ENCODE measurements at places on chromosomes 5 and 9.

- DNase-seq = no peak
- H3K4me1 ChIP-seq = peaks cover 26% of the 10 kb centered on the region
- H3K36me3 ChIP-seq = no peaks in the 10 kb centered on the region
Observed at GRCh38 chr5:132457371-132458225, 33.0 kb downstream of the IRF1 start.

- no peak overlapping the region for H3K4me3 ChIP-seq
- no peak overlapping the region for H3K27ac ChIP-seq
- peaks cover 37% of the 10 kb centered on the region for H3K4me1 ChIP-seq
- no peak for DNase-seq
- no peaks in the 10 kb centered on the region for H3K27me3 ChIP-seq
Observed at GRCh38 chr9:134367791-134368490, 41.7 kb downstream of the RXRA start.

DNA sequence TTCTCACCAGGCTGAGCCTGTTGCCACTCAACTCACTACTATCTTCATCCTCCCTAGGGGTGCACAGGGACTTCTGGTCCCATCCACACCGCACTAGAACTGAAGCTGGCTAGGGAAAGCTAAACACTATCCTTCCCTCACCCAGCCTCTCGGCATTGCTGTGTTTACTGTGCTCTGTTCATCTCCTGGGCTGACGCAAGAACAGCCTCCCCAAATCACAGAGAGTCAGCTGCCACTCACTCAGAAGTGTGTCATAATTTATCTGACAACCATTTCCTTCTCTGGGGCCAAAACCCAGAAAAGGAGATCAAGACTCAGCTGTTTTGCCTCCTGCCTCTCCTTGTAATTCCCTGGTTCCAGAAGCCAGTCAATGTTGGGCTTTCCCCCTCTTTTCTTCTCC lies 92.8 kb downstream of the ARHGEF28 start:
- no peaks in the 10 kb centered on the region for H3K36me3 ChIP-seq
- H3K4me3 ChIP-seq = no peak overlapping the region
- no peak overlapping the region for H3K27ac ChIP-seq
- no peaks in the 10 kb centered on the region for H3K27me3 ChIP-seq
- no peak for DNase-seq
- no peaks in the 10 kb centered on the region for H3K4me1 ChIP-seq

GRCh38 chr5:82676661-82677060 lies 398.5 kb upstream of the RPS23 start:
- no peaks in the 10 kb centered on the region for H3K36me3 ChIP-seq
- H3K4me1 ChIP-seq = no peaks in the 10 kb centered on the region
- H3K27me3 ChIP-seq = no peaks in the 10 kb centered on the region
- no peak overlapping the region for H3K4me3 ChIP-seq

DNA sequence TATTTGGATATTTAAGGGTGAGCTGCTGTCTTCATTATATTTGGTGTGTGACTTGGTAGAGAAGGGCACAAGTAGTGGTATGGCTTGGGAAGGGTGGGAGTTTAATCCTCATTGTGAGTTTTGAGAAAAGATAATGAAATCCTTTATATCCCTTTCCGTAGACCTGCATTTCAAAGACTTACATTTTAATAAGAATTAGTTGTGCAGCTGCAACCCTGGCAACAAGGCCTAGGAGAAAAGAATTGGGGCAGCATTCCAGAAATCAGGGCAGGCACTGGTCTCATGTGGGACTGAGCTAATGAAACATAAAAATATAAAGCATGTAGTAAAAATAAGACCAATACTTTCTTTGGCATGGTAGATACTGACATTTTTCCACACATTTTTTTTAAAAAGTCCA lies 60.5 kb downstream of the CDC42SE2 start:
- H3K4me1 ChIP-seq = peaks cover 21% of the 10 kb centered on the region
- no peak for DNase-seq
- no peak overlapping the region for H3K4me3 ChIP-seq
- no peak overlapping the region for H3K27ac ChIP-seq
- no peaks in the 10 kb centered on the region for H3K36me3 ChIP-seq

DNA sequence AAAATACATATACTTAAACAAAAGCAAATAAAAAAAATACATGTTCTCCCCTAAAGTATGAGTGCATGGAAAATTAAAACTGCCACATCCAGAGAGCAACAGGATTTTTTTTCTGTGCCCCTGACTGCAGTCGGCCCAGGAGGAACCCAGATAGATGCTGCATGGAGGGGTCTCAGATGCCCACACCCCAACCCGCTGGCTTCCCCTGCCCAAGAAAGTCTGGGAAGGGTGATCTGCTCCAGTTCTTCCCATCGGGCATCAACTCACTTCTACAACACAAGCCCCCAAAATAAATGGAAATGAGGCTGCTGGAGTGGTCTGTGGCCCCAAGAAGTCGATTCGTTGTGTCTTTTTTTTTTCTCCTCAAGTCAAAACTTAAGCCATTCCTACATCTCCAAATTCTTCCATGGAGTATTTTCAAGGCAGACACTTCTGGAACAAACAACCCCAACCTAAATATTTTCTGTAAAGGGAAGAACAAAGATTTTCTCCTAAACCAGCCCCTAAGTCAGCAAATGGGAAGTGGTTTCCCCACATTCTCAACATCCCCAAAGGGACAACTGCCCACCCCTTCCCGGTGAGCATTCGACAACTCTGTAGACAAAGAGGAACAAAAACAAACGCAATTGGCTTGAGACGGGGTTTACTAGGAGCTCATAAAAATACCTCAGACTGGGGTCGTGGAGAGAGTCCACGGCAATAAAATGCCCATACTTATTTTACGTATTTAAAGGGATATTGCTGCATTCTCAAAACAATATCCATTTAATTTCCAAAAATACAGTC lies 46.7 kb downstream of the ROR2 start:
- H3K36me3 ChIP-seq = no peaks in the 10 kb centered on the region
- no peak overlapping the region for H3K27ac ChIP-seq
- no peak for DNase-seq
- H3K4me3 ChIP-seq = no peak overlapping the region

- no peaks in the 10 kb centered on the region for H3K36me3 ChIP-seq
- peak; percentile 76 for DNase-seq
- no peak overlapping the region for H3K4me3 ChIP-seq
- peaks cover 66% of the 10 kb centered on the region for H3K4me1 ChIP-seq
Observed at GRCh38 chr5:57698802-57699201, 216.2 kb upstream of the ACTBL2 start.

DNA sequence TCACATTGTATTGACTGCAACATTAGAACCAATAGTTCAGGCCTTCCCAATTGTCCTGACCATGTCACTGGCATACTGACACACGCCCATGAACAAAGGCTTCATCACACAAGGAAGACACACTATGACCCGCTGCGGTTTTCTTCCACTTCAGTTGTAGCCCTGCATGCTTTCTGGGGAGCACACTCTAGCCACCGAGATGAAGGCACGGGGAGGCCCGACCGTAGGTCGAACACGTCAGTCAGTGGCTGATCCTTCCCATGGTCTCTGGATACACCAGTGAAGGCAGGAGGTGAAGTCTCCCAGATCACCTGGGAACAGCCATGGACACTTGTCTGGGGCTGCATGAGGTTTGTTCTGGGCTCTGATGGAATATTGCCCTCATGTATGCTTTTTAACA lies 224.7 kb downstream of the FSTL4 start:
- H3K4me1 ChIP-seq = no peaks in the 10 kb centered on the region
- H3K27ac ChIP-seq = no peak overlapping the region

GRCh38 chr9:75175395-75175794 lies 87.1 kb downstream of the OSTF1 start:
- no peaks in the 10 kb centered on the region for H3K27me3 ChIP-seq
- no peaks in the 10 kb centered on the region for H3K36me3 ChIP-seq
- no peak for DNase-seq
- H3K4me3 ChIP-seq = no peak overlapping the region
- no peak overlapping the region for H3K27ac ChIP-seq

DNA sequence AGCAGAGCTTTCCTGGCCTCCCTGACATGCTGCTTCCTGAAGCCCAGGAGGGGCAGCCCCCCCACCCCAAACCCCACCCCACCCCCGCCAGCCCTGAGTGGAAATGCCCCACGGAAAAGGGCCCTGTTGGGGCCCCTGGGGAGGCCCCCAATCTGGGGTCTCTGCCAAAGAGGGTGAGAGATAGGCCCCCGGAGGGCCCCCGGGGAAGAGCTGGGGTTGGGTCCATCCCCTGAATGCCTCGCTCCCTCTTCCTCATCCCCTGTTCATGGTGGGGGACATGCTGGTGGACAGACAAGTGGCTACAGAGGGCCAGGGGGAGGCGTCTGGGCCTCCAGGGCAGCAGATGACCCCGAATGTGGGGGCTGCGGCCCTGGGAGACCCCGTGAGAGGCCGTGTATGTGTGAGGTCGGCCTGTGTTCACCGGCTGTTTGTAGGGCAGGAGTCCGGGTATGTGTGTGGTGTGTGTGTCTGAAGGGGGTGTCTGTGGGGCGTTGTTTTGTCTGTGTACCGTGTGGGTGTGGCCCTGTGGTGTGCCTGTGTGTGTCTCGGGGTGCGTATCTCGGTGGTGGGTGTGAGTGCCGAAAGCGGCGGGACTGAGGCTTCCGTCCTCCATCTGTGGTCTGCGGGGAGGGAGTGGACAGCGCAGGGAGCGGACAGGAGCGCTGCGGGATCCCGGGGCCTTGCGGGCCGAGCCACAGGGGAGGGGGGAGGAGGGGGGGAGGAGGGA lies 11.3 kb downstream of the C9orf50 start:
- DNase-seq = no peak
- no peaks in the 10 kb centered on the region for H3K27me3 ChIP-seq
- peak overlapping the region; percentile 45 for H3K4me3 ChIP-seq
- peak overlapping the region; percentile 96 for H3K27ac ChIP-seq

DNA sequence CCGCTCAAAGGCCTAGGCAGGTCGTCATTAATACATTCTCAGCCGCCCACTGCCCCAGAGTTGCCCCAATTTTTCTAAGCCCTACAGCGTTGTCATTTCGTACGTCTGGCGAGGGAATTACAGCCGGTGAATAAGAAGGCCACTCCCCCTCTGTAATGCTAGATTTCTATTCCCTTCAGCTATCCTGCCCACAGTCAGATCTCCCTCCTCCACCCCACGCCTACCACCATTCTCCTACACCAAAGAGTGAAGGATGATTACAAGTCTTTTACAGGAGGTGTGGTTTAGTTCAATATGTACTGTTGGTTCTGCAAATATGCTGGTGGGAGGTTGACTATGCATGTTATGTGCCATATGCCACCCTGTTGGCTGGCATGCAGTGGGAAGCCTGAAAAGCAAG lies 83.7 kb upstream of the SMIM15 start:
- no peak overlapping the region for H3K27ac ChIP-seq
- H3K27me3 ChIP-seq = no peaks in the 10 kb centered on the region
- no peak overlapping the region for H3K4me3 ChIP-seq
- DNase-seq = no peak
- no peaks in the 10 kb centered on the region for H3K36me3 ChIP-seq

DNA sequence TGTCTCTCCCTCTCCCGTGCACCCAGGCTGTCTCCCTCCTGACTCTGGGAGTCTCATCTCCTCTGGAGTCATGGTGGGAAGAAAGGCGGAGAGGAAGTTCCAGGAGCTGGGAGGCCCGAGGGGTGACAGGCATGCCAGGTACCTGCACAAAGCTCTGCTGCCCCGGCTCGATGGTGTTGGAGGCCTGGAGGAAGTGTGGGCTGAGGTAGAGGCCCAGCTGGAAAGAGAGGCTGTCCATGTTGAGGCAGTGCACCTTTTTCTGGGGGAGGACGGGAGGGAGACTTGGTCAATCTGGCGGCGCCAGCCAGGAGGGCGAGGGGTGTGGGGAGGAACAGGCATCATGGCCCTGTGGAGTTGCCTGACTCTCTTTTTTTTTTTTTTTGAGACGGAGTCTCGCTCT lies 15.9 kb downstream of the FPGS start:
- no peaks in the 10 kb centered on the region for H3K4me1 ChIP-seq
- H3K4me3 ChIP-seq = no peak overlapping the region
- peaks cover 7% of the 10 kb centered on the region for H3K36me3 ChIP-seq
- no peaks in the 10 kb centered on the region for H3K27me3 ChIP-seq
- H3K27ac ChIP-seq = no peak overlapping the region

DNA sequence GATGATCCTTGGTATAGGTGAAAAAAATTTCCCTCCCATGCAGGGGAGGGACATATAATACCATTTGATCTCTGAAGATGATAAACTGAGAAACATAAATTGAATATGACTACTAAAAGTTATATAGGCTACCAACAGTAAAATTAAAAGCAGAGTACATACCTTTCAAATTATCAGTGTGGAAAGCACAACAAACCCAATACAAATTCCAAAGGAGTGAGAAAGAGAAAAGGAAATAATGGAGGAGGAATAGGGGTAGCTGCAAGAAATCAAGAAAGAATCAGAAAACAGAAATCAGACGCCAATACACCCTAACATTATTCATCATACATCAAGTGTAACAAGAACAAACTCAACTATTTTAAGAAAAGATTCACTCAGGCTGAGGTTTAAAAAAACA lies 17.7 kb downstream of the GNAQ start:
- H3K27me3 ChIP-seq = no peaks in the 10 kb centered on the region
- no peak overlapping the region for H3K4me3 ChIP-seq
- no peaks in the 10 kb centered on the region for H3K4me1 ChIP-seq
- DNase-seq = no peak
- no peak overlapping the region for H3K27ac ChIP-seq

DNA sequence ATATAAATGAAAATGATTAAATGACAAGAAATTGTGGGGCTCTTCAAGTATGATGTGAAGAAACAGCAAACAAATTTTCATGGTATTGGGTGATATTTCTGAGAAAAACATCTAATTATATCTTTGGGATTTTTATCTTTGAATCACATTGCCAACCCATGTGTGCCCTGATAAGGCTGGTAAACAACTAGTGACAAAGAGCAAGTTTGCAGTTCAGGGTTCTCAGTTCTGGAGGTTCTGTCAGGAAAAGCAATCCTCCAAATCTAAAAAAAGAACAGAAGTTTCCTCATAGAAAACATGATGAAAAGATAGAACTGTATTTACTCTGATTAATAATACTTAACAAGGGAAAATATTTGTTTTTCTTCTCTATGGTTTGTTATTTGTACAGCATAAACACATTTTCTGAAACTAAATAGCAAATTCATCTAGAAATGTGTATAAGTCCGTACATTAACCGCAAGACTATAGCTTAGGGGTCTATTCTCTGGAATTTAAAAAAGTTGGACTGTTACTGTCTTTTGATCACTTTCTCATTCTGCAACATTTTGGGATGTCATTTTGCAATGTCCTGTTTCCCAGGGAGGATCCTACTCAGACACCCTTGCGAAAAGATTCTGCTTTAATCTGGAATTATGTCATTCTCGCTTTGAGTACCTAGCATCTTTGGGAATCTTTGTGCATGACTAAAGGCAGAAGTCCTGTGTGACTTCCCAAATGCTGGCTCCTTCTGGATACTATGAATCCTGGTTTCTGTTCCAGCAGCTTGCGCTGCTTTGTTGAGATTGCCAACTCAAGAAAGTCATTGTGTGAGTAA lies 308.5 kb downstream of the ADGRV1 start:
- no peak for DNase-seq
- no peak overlapping the region for H3K27ac ChIP-seq
- H3K36me3 ChIP-seq = no peaks in the 10 kb centered on the region
- no peak overlapping the region for H3K4me3 ChIP-seq
- no peaks in the 10 kb centered on the region for H3K4me1 ChIP-seq

DNA sequence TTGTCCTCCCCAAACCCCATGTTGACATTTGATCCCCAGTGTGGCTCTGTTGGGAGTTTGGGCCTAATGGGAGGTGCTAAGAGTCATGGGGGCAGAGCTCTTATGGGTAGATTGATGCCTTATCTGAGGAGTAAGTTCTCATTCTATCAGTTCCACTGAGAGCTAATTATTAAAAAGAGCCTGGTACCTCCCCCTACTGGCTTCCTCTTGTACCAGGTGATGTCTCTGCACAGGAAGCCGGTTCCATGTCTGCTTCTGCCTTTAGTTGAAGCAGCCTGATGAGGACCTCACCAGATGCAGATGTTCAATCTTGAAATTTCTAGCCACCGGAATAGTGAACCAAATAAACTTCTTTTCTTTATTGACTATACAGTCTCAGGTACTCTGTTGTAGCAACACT lies 10.8 kb downstream of the GABRB2 start:
- no peaks in the 10 kb centered on the region for H3K27me3 ChIP-seq
- H3K36me3 ChIP-seq = no peaks in the 10 kb centered on the region
- no peaks in the 10 kb centered on the region for H3K4me1 ChIP-seq
- H3K4me3 ChIP-seq = no peak overlapping the region
